ENCODE measurements at places on chromosomes 5 and 9.

- DNase-seq: no peak
- no peak overlapping the region for H3K27ac ChIP-seq
- H3K36me3 ChIP-seq: no peaks in the 10 kb centered on the region
Observed at GRCh38 chr9:38406476-38407186, 14.1 kb downstream of the ALDH1B1 start.

GRCh38 chr5:2752821-2753439 lies 1.5 kb upstream of the IRX2 start:
- H3K27ac ChIP-seq: no peak overlapping the region
- H3K27me3 ChIP-seq: no peaks in the 10 kb centered on the region
- no peaks in the 10 kb centered on the region for H3K4me1 ChIP-seq

- H3K36me3 ChIP-seq: no peaks in the 10 kb centered on the region
- no peak overlapping the region for H3K27ac ChIP-seq
- no peak for DNase-seq
- no peak overlapping the region for H3K4me3 ChIP-seq
- no peaks in the 10 kb centered on the region for H3K4me1 ChIP-seq
Observed at GRCh38 chr5:28156981-28157380, 1118.6 kb upstream of the CDH9 start.

GRCh38 chr5:40033411-40033810 lies 608.6 kb upstream of the DAB2 start:
- H3K27me3 ChIP-seq: no peaks in the 10 kb centered on the region
- no peak overlapping the region for H3K27ac ChIP-seq
- DNase-seq: no peak
- H3K36me3 ChIP-seq: no peaks in the 10 kb centered on the region

- no peak overlapping the region for H3K4me3 ChIP-seq
- H3K27me3 ChIP-seq: no peaks in the 10 kb centered on the region
- H3K27ac ChIP-seq: peak overlapping the region; percentile 1
- peaks cover 2% of the 10 kb centered on the region for H3K4me1 ChIP-seq
- no peaks in the 10 kb centered on the region for H3K36me3 ChIP-seq
- no peak for DNase-seq
Observed at GRCh38 chr9:13705373-13705772, 425.9 kb upstream of the MPDZ start.

DNA sequence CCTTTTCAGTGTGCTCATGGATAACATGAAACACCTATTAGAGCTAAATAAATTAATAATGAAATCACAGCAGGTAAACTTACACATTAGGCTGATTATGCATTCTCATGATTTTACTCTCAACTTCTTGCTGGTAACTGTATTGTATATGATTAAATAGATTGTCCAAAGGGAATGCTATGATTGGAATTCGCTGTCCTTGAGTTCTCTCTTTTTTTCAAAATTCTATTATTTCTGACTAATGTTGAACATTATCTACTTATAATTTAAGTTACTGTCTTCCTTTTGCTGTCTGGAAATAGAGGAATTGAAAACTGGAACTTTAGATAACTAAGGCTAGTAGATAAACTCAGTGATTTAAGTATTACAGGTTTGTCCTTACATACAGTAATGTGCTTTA lies 13.1 kb downstream of the CENPH start:
- no peaks in the 10 kb centered on the region for H3K27me3 ChIP-seq
- no peaks in the 10 kb centered on the region for H3K4me1 ChIP-seq
- DNase-seq: no peak
- no peak overlapping the region for H3K4me3 ChIP-seq
- H3K27ac ChIP-seq: no peak overlapping the region

GRCh38 chr5:23303435-23303834 lies 204.0 kb upstream of the PRDM9 start:
- H3K27ac ChIP-seq: no peak overlapping the region
- H3K4me3 ChIP-seq: no peak overlapping the region
- no peaks in the 10 kb centered on the region for H3K27me3 ChIP-seq
- no peaks in the 10 kb centered on the region for H3K4me1 ChIP-seq

DNA sequence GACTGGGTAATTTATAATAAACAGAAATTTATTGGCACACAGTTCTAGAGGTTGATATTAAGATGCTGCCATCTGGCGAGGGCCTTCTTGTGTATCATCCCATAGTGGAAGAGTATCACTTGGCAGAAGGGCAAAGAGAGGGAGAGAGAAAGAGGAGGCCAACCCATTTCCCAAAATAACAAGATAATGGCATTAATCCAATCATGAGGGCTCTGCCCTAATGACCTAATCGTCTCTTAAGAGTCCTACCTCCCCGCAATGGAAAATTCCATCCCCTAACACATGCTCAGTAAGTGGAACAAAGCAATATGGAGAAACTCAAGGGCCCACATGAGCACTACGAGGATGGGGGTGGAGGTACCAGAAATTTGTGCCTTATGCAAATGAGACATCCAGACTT lies 17.6 kb upstream of the VDAC1 start:
- H3K4me3 ChIP-seq: no peak overlapping the region
- no peak overlapping the region for H3K27ac ChIP-seq
- H3K36me3 ChIP-seq: no peaks in the 10 kb centered on the region
- no peaks in the 10 kb centered on the region for H3K4me1 ChIP-seq

- H3K27ac ChIP-seq: no peak overlapping the region
- H3K36me3 ChIP-seq: no peaks in the 10 kb centered on the region
- no peak for DNase-seq
- H3K4me3 ChIP-seq: no peak overlapping the region
- peaks cover 7% of the 10 kb centered on the region for H3K4me1 ChIP-seq
Observed at GRCh38 chr5:138875946-138876345, 811 bp upstream of the LRRTM2 start.

- H3K36me3 ChIP-seq: no peaks in the 10 kb centered on the region
- H3K27ac ChIP-seq: no peak overlapping the region
- DNase-seq: no peak
- no peak overlapping the region for H3K4me3 ChIP-seq
- H3K4me1 ChIP-seq: no peaks in the 10 kb centered on the region
Observed at GRCh38 chr5:149215478-149216090, 56.1 kb upstream of the AFAP1L1 start.

DNA sequence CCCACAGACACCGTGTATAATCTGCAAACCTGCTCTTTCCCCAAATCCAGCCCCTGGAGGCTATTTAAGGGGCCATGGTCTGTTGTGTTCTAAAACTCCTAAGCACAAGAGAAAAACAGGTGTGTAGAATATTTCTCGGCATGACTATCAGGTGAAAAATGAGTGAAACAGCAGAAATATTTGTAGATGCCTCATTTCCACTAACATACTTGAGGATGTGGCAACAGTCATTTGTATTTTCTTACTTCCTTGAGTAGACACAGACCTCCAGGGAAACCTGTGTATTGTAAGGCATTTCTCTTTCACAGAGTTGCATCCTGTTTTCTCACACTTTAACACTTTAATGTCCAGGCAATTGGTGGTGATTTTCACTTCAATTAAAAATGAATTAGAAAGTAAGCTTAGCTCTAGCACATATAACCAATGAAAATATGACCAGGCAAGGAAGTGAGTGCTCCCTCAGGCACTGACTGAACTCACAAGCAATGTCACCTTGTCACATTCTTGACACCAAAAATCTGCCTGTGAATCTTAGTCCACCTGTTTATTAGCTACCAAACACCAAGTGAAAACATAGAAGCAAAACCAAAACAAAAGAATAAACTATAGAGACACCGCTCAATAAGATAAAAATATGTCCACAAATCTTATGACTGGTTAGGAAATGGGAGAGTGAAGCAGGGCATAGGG lies 64.4 kb downstream of the DIRAS2 start:
- H3K4me3 ChIP-seq: no peak overlapping the region
- no peak overlapping the region for H3K27ac ChIP-seq
- H3K4me1 ChIP-seq: no peaks in the 10 kb centered on the region
- H3K36me3 ChIP-seq: no peaks in the 10 kb centered on the region

- H3K4me3 ChIP-seq: no peak overlapping the region
- no peaks in the 10 kb centered on the region for H3K36me3 ChIP-seq
- H3K27me3 ChIP-seq: no peaks in the 10 kb centered on the region
- no peaks in the 10 kb centered on the region for H3K4me1 ChIP-seq
- no peak for DNase-seq
- no peak overlapping the region for H3K27ac ChIP-seq
Observed at GRCh38 chr9:4382722-4383317, 83.0 kb upstream of the GLIS3 start.

GRCh38 chr5:129746876-129747275 lies 1.0 kb upstream of the MINAR2 start:
- no peak overlapping the region for H3K4me3 ChIP-seq
- no peaks in the 10 kb centered on the region for H3K4me1 ChIP-seq
- H3K27ac ChIP-seq: no peak overlapping the region
- no peak for DNase-seq

GRCh38 chr5:150622157-150622556 lies 18.3 kb upstream of the SYNPO start:
- no peak overlapping the region for H3K4me3 ChIP-seq
- DNase-seq: no peak
- peaks cover 5% of the 10 kb centered on the region for H3K4me1 ChIP-seq
- H3K27me3 ChIP-seq: no peaks in the 10 kb centered on the region
- H3K27ac ChIP-seq: no peak overlapping the region

- H3K4me3 ChIP-seq: no peak overlapping the region
- no peaks in the 10 kb centered on the region for H3K36me3 ChIP-seq
- no peak for DNase-seq
- no peaks in the 10 kb centered on the region for H3K27me3 ChIP-seq
- H3K27ac ChIP-seq: no peak overlapping the region
Observed at GRCh38 chr5:16866273-16866672, 69.8 kb downstream of the MYO10 start.

DNA sequence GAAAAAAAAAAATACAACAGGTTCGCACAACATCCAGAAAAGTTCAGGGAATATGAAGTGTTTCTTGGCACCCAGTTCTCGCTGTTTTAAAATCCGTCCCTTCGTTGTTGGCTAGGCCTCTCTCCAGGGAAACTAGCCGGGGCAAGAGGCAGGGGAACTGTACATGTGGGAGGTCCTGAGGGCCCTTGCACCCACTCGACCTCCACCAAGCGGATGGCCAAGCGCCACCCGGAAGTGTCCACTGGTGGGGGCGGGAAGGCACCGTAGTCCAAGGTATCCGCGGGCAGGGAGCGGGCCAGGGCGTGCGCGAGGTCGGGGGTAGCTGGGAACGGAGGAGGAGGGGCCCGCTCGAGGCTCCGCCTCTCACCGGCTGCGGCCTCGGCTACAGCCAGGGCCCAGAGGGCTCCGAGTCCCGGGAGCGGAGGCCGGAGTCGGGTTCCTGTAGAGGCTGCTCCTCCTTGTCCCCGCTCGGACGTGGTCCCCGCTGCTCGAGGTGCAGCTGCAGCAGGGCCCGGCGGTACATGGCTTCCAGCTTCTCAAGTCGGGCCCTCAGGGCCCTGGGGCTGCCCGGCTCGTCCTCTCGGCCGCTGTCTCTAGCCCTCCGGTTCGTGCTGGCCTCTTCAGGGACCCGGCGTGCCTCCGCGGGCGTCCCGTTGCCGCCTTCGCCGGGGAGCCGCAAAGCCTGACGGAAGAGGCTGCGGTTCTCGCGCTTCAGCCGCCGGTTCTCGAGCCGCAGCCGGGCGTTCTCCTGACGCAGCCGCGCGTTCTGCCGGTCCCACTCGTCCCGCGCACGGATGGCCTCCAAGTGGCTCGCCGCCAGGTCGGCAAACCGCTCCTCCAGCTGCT lies 720 bp downstream of the TUSC1 start:
- no peaks in the 10 kb centered on the region for H3K36me3 ChIP-seq
- peak overlapping the region; percentile 69 for H3K4me3 ChIP-seq
- H3K4me1 ChIP-seq: peaks cover 2% of the 10 kb centered on the region
- H3K27me3 ChIP-seq: no peaks in the 10 kb centered on the region
- DNase-seq: peak; percentile 92

- no peak overlapping the region for H3K4me3 ChIP-seq
- DNase-seq: no peak
- no peak overlapping the region for H3K27ac ChIP-seq
- H3K27me3 ChIP-seq: no peaks in the 10 kb centered on the region
- no peaks in the 10 kb centered on the region for H3K36me3 ChIP-seq
Observed at GRCh38 chr5:80360914-80361444, 41.2 kb downstream of the SPZ1 start.

GRCh38 chr5:95422838-95423237 lies 31.7 kb downstream of the FAM81B start:
- no peaks in the 10 kb centered on the region for H3K4me1 ChIP-seq
- H3K36me3 ChIP-seq: no peaks in the 10 kb centered on the region
- H3K27me3 ChIP-seq: no peaks in the 10 kb centered on the region
- no peak overlapping the region for H3K4me3 ChIP-seq
- H3K27ac ChIP-seq: no peak overlapping the region

GRCh38 chr5:157366741-157367674 lies 93.0 kb upstream of the NIPAL4 start:
- no peak overlapping the region for H3K4me3 ChIP-seq
- H3K4me1 ChIP-seq: peaks cover 7% of the 10 kb centered on the region
- DNase-seq: no peak
- H3K27ac ChIP-seq: no peak overlapping the region

- H3K4me3 ChIP-seq: no peak overlapping the region
- no peaks in the 10 kb centered on the region for H3K36me3 ChIP-seq
- DNase-seq: no peak
- H3K27me3 ChIP-seq: no peaks in the 10 kb centered on the region
Observed at GRCh38 chr9:104330841-104331240, 173.2 kb upstream of the OR13F1 start.

- no peak overlapping the region for H3K27ac ChIP-seq
- no peak for DNase-seq
- peaks cover 2% of the 10 kb centered on the region for H3K4me1 ChIP-seq
- H3K36me3 ChIP-seq: no peaks in the 10 kb centered on the region
- H3K4me3 ChIP-seq: no peak overlapping the region
Observed at GRCh38 chr5:62731022-62731421, 152.4 kb downstream of the LRRC70 start.

GRCh38 chr9:96057155-96057554 lies 181.7 kb downstream of the ERCC6L2 start:
- H3K27ac ChIP-seq: no peak overlapping the region
- no peak for DNase-seq
- H3K4me3 ChIP-seq: no peak overlapping the region
- no peaks in the 10 kb centered on the region for H3K36me3 ChIP-seq
- H3K4me1 ChIP-seq: no peaks in the 10 kb centered on the region
- H3K27me3 ChIP-seq: no peaks in the 10 kb centered on the region

DNA sequence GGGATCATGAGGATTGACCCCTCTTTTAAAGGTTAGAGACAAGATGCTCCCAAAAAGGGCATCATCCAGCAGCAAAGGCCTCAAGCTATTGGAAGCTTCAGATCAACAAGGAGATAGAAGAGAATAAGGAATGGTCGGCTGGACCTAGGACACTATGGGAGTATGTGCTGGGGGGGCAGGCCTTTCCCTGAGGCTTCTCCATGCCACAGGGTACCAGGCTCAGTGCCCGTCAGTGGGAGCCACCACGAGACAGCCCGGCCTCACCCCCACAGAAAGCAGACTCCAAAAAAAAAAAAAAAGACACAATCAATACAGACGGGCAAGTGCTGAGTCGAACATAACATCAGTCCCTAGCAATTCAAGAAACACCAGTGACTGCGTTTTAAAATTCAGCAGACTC lies 117.4 kb downstream of the KLHL3 start:
- H3K27ac ChIP-seq: no peak overlapping the region
- no peaks in the 10 kb centered on the region for H3K36me3 ChIP-seq
- no peak overlapping the region for H3K4me3 ChIP-seq
- DNase-seq: no peak
- H3K4me1 ChIP-seq: peaks cover 15% of the 10 kb centered on the region

GRCh38 chr5:132526290-132526973 lies 16.9 kb downstream of the IL5 start:
- H3K27me3 ChIP-seq: no peaks in the 10 kb centered on the region
- H3K36me3 ChIP-seq: no peaks in the 10 kb centered on the region
- no peaks in the 10 kb centered on the region for H3K4me1 ChIP-seq
